ENCODE measurements at places on chromosomes 12 and 14. TPM values are rescaled to one million over a fixed set of nuclear protein-coding genes. Genes with fewer than 3 reads are reported as not detected.

The GPR68 gene
- 1.3 TPM for total RNA-seq

- peak; percentile 71 for DNase-seq
Measured at GRCh38 chr14:65360144-65360784, 52.3 kb upstream of the FUT8 start.

DNA sequence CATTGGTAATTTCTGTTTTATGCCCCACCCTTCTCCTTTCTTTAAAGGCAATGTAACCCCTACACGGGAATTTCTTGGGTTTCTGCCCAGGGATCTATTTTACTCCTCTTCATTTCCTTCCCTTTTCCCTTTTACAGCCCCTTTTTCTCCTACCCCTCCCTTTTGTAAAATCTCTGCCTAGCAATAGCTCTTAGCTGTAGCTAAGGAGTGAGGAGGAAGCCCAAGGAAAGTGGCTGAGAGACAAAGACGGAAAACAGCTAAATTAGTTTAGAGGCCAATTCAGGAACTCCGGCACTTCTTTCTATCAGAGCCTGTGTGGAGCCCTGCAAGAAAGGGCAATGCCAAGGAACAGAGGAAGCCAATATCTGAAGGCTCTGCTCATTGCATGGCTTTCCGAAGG is 40.3 kb downstream of the SOCS2 start:
- DNase-seq: no peak

- DNase-seq: no peak
Measured at GRCh38 chr14:47194055-47194454, 481.4 kb downstream of the MDGA2 start.

- no peak for DNase-seq
Measured at GRCh38 chr12:132127041-132127440, 17.1 kb downstream of the DDX51 start.

- DNase-seq: no peak
Measured at GRCh38 chr14:93018366-93018765, 95.4 kb downstream of the CHGA start.

DNA sequence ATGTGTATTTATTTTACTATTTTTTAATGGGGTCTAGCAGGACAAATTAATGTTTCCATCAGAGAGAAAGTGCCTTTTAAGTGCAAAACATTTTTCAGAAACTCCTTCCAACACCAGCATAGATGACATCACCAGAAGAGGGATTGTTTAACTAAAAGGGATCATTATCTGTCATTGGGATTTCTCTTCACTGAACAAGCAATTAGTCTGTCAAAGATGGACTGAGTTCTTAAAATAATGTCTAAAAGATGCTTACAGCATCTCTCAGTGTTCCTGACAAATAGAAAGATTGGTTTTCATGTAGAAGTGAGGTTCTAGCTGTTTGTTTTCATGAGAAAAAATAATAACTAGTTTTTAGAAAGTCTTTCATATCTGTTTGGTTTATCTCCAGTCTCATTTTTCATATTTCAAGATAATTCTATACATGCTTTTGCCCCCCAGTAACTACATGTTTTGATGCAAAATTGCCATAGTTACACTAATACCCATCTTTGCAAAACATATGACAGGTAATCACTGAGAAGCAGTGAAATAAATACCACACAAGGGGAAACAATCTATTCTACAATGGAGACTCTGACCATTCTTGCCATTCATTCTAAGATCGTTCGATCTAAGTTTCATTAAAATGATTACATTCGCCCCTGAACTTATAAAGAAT is 850.3 kb downstream of the GALC start:
- no peak for DNase-seq

The GNPTAB gene
- total RNA-seq: 31.5 TPM

- no peak for DNase-seq
Measured at GRCh38 chr12:128138125-128138524, 128.8 kb upstream of the TMEM132C start.

- DNase-seq: peak; percentile 6
Measured at GRCh38 chr12:68042212-68042699, 53.0 kb downstream of the IFNG-AS1 start.

GRCh38 chr12:116202940-116203339 is 74.6 kb downstream of the MED13L start:
- DNase-seq: peak; percentile 21

DNA sequence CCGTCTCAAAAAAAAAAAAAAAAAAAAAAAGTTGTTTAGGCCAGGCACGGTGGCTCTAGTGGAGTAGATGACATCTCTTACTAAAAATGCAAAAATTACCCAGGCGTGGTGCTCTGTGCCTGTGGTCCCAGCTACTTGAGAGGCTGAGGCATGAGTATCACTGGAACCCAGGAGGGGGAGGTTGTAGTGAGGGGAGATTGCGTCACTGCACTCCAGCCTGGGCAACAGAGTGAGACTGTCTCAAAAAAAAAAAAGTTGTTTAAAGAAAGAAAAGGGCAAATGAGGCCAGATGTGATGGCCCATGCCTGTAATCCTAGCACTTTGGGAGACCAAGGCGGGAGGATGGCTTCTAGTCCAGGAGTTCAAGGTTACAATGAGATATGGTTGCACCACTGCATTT is 36.6 kb upstream of the SPPL3 start:
- DNase-seq: peak; percentile 3

All from fibroblast of the aortic adventitia (primary cell).